OCI-LY7 (cell line): ENCODE measurements at places on chromosomes 3 and 15. TPM values are rescaled to one million over a fixed set of nuclear protein-coding genes. Genes with fewer than 3 reads are reported as not detected.

DNA sequence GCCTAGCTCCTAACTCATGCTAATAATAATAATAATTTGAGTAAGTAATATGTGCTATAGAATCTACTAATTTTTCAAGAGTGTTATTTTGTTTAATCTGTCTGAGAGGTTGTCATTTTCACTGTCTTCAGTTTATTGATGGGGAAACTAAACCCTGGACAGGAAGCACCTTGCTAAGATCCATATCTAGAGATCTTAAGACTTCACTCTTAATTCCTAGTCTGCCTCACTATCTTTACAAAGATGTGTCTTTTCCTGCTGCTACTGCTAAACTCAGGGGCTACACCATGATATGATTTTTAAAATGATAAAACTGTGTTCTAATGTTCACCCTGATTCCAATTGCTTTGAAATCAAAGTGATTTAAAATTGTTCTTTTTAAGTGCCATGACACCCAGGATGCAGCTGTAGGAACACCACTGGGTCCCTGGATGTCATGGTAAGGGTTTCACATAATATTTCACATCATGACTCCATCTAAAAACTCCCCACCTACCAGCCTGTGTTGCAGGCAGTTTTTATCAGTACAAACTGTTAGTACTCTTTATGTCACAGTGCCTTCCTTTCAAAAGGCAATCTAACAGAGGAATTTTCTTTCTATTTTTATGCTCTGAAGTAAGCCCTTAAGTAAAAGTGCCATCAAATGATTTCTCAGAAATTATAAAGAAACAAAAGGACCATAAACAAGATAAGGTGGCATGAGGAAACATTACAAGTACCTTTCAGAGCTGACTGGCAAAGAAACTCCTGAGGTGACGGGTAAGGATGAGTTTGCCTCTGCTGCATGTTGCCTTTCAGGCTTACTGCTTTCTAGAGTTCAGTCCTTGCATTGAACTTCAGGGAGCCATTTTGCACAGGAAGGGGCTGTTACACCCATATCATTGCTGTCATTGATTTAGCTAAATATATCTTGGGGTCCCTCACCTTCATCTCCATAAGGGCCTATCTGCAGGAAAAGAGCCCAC lies 160.1 kb upstream of the SATB1 start:
- no peak for DNase-seq

GRCh38 chr3:67654844-67655177 lies 399 bp upstream of the SUCLG2 start:
- no peak for DNase-seq

Gene ARPP21
- 1.1 and 1.3 TPM in 2 replicates for total RNA-seq

- no peak for DNase-seq
Measured at GRCh38 chr3:148714521-148714920, 16.8 kb downstream of the AGTR1 start.

Gene ATP13A5
- total RNA-seq = not detected in 2 replicates

DNA sequence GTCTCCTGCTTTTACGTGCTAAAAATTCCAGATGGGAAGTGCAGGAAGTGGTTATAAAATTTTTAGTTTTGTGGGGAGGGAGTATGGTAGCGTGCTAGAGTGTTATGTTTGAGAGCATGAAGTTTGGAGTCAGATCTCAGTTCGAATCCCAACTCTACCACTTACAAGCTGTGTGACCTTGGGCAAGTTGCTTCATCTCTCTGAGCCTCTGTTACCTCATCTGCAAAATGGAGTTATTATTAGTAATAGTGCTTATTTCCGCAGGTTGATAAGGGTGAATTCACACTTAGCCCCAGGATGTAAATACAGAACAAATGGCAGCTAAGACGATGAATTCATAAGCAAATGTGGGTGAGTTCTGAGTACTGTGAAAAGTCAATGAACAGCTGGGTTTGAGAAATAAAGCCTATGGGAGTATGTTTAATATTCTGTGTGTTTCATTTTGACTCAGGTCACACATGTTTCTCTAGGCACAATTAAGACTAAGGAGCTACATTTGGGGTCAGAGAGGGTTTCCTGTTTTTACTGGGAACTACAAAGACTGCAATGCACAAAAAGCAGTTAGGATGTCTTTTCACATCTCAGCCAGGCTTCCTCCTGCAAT lies 73.1 kb upstream of the FEZF2 start:
- no peak for DNase-seq

Gene COLQ
- 0.28 and 0.42 TPM in 2 replicates for total RNA-seq

DNA sequence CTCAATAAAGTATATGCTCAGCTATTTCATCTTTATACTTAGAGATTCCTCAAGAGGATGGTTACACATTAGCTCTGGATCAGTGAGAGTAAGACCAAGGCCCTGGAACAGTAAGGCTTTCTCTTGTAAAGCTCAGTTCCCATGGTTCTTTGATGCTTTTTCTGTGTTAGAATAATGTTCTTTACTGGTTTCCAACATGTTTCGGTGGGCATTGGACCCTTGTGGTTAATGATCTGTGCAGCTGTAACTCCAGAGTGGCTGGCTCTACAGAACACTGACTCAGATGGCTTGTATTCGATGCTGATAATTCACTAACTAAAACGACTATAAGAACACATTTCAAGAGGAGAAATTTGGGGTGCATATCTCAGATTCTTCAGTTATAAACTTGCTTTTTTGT lies 114.7 kb downstream of the AKAP13 start:
- DNase-seq = no peak

Gene SLC12A1
- not detected in 2 replicates for total RNA-seq

DNA sequence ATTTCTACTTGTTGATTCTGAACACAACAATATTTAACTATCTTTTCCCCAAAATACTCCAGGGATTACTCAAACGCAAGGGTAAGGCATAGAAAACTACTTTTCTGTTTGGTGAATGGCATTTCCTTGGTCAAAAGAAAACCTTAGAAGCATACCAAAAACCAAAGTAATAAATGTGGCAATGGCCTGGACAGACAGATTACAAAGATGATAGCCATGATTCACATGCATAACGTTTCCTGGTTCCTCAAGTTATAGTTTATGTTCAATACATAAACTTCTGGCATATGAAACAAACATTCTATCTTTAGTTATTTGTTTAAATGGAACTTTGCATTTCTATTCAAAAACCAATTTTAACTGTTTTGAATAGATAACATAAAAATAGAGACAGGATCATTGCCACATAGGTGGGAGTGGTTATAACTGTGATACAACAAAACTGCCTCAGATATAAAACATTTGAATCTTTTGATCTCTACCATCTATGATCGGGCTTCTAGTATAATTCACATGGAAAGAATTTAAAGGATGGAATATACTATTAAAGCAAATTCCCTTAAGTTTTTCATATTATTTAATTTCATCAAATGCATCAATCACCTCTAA lies 32.1 kb downstream of the FOXP1 start:
- no peak for DNase-seq

Gene RARRES1
- not detected in 2 replicates for total RNA-seq

Gene CCDC51
- total RNA-seq = 21.2 and 24.9 TPM in 2 replicates

Gene TLR9
- total RNA-seq = 3.7 and 9.0 TPM in 2 replicates

Gene CCDC54
- not detected in 2 replicates for total RNA-seq

DNA sequence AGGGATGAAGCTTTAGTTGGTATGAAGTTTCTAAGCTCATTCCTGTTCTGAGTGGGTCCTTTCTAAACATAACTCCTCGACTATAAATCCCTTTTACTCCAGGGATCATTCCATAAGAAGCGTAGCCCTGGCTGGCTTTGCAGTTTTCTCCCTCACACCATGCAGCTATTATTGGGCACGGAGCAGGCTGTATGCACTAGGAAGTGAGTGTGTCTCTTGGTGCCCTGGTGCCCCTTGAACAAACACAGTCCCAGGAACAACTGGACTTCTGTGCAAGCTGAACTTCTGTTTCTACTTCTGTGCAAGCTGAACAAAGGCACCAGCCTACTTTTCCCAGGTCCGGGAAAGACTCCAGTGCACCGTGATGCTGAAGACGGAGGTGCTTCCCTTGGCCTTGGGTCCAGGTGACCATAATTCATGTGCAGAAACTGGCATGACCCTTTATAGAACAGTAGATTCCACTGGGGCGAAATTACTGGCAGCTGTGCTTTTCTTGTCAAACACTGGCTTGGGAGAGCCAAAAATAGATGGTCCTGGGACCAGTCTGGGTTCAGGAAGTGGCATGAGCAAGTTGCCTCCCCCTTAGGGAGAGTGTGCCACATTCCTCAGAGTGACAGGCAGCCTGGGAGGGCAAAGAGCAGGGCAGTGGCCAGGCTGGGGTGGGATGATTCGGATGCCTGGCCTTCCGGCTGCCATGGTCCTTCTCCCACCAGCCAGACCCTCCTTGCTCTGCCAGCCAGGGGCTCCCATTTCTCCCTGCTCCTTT lies 127.2 kb downstream of the SLCO3A1 start:
- no peak for DNase-seq

DNA sequence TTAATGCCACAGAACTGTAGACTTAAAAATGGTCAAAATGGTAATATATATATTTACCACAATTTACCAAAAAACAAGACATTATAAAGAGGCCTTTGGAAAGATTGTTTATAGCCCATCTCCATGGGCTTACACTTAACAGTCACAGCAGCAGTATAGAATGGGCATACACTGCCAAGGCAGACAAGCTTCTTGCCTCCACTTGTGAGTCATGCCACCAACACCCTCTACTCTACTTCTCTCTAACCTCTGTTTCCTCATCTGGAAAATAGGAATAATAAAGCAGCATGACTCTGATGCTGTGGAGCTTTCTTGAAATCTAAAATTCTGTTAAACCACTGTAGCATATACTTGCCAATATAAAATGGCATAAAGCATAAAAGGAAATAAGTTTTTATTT lies 14.4 kb upstream of the GPR156 start:
- no peak for DNase-seq
